ENCODE measurements at places on chromosomes 7 and 10. TPM values are rescaled to one million over a fixed set of nuclear protein-coding genes. Genes with fewer than 3 reads are reported as not detected.

- no peak for DNase-seq
Observed at GRCh38 chr7:100818366-100818765, 9.0 kb downstream of the EPHB4 start.

DNA sequence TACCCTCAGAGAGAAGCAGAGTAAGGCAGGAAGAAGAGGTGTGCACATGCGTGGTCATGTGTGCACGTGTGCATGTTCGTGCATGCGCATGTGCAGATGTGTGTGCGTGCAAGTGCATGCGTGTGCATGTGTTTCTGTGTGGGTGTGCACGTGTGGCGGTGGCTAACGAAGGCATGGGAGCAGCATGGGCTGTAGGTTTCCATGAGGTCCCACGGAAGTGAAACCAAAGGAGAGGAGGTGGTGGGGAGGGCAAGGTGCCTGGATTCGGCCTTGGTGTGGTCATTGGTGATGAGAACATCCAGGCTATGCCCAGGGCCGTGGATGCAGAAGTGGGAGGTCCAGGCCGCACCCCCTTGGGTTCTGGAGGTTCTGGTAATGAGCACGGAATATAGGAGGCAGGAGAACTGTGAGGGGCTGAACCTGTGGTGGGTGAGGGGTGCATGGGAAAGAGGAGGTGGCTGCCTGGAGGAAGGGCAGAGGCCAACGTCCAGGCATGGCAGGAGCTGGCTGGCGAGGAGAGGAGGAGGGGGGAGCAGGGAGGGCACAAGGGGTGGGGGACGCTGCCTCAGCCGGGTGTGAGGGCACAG lies 2.4 kb upstream of the INPP5A start:
- DNase-seq, result no peak

DNA sequence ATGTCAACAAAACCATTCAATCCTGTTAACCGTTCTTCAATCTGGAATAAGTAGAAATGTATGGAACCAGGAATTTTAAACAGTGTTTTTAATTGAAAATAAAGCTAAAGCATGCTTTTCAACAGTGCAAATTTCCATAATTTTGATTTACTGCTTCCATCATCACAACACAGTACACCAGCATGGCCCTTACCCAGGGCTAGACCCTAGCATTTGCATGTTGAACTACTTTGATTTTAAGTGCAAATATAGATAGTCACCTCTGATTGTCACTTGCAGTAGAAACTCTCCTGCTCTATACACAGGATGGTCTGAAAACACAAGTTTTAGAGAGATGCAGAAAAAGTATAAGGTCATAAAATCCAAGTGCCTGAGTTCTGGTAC lies 12.1 kb downstream of the SKIDA1 start:
- DNase-seq, result no peak

DNA sequence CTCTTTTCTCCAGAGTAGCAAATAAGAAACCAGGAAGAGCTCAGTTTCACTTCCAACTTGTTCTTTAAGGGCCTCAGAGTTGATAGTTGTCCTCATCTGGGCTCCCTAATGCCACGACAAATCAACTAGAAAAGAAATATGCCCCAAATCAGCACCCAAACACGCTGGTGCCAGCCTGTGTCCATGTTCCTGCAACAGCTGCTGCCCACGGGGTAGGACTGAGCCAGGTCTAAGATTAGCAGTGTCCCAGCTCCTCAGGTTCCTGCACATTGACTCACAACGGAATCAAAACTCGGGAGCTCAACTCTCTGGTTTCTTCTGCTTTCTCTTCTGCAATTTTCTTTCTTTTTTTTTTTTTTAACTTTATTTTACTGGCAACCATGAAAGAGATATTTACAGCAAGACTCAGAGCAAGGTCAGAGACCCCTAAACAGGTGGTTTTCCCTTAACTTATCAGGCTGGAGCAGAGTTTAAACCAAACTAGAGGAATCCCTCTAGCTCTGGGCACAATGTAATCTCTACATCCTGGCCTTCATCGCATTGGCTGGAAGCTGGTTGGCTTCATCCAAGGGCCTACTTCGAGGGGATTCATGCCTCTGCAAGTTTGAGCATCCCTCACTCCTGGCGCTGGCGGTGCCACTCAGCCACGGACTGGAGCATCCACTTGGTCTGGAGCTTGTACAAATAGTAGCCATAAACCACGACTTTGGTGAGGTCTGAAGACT lies 126.1 kb downstream of the PFKFB3 start:
- DNase-seq, result no peak

GRCh38 chr7:1587738-1588137 lies 17.9 kb upstream of the PSMG3 start:
- no peak for DNase-seq

DNA sequence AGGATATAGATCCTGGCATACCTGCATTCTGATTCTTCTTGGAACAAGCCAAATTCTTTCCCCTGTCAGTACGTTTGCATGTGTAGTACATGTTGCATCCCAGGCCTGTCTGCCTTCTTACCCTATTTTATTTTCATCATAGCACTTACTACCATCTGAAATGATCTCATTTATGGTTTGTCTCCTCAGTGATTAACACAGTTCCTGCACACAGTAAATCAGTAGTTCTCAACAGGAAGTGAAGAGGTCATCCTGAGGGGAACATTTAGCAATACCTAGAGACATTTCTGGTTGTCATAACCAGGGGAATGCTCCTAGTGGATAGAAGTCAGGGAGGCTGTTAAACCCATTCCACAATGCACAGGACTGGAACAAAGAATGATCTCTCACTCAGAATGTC lies 38.2 kb upstream of the SLC26A4 start:
- no peak for DNase-seq

DNA sequence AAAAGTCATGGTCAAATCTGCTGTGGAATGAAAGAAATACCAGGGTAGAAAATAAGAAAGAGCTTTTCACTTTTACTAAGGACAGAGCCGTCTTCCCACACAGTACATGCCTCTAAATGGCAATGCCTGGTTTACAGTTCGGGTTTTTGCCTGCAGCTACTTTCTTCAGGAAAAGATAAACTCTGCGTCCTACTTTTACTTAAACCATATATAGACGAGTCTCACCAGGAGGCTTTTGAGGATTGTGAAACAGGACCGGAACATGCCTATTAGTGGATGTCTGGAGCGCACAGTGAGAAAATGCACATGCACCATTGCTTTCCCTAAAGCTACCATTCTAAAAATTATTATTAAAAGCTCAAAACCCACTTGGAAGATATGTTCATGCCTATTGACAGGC lies 70.5 kb downstream of the KLF6 start:
- no peak for DNase-seq

- DNase-seq, result no peak
Observed at GRCh38 chr10:76324283-76324682, 892.9 kb downstream of the LRMDA start.

- DNase-seq, result no peak
Observed at GRCh38 chr10:57799625-57800024, 468.1 kb downstream of the IPMK start.

DNA sequence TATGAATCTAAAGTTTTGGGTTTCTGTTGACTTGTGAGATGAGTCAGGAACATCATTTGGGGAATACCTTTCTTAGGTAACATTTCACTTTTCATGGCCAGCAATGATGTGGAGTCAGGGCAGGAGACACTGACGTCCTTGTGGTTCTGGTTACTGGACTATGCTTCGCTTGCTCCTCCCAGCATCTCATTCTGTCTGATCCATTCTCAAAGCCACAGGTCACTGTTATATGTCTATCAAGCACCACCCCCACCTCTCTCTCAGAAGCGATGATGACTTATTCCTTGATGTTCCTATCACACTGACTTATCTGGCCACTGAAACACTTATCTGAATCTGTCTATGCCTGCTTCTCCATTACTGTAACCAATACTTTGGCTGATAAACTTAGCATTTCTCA lies 51.6 kb downstream of the TES start:
- no peak for DNase-seq

DNA sequence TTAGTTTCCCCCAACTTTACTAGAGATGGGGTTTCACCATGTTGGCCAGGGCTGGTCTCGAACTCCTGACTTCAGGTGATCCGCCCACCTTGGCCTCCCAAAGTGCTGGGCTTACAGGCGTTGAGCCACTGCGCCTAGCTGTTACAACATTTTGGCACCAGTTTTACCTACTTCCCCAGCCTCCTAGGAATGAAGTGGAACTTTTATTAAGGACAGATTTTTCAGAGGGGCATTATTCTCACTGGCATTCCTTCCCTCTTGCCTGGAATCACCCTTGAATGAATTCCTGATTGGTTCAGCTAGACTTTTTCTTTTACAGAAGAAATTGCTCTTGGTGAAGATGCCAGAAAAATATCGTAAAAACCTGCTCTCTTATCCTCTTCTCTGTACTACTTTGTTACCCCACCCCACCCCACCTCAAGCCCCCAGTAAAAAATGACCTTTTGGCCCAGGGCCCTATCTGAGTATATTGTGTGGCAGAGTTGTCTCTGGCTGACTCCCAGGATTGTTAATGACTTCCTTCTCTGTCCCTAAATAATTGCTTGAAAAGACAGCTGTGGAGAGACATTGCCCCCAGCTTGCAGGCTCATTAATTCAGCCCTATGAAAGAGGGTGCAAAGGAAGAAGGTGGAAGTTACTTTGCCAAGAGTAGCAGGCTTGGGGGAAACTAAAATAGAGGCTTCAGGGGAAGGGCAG lies 189.6 kb downstream of the AUTS2 start:
- no peak for DNase-seq

GRCh38 chr10:76352300-76352699 lies 920.9 kb downstream of the LRMDA start:
- DNase-seq, result no peak

The GBX1 gene
- total RNA-seq, result not detected

The SLC18A3 gene
- not detected for total RNA-seq

The NANOS1 gene
- 0.89 TPM for total RNA-seq

The MMP21 gene
- total RNA-seq, result not detected

The PRKG1 gene
- 0.22 TPM for total RNA-seq

The TMEM176A gene
- not detected for total RNA-seq

The CYP26A1 gene
- total RNA-seq, result 1.6 TPM

Measured in K562 (cell line).